Suppressor macrophage treated with lipopolysaccharide for 4 hours (primary cell): ENCODE measurements at places on chromosomes 5 and 9.

- DNase-seq: no peak
Observed at GRCh38 chr9:4704129-4704528, 24.8 kb downstream of the CDC37L1 start.

- no peak for DNase-seq
Observed at GRCh38 chr5:50657044-50657443, 9.4 kb upstream of the PARP8 start.

- DNase-seq: no peak
Observed at GRCh38 chr5:133198511-133198910, 146.7 kb downstream of the HSPA4 start.

GRCh38 chr5:64895748-64896147, 127.0 kb downstream of the CWC27 start:
- no peak for DNase-seq

GRCh38 chr9:96719921-96720320, 58.0 kb downstream of the ZNF510 start:
- no peak for DNase-seq

GRCh38 chr5:152456815-152457443, 51.9 kb upstream of the NMUR2 start:
- no peak for DNase-seq

DNA sequence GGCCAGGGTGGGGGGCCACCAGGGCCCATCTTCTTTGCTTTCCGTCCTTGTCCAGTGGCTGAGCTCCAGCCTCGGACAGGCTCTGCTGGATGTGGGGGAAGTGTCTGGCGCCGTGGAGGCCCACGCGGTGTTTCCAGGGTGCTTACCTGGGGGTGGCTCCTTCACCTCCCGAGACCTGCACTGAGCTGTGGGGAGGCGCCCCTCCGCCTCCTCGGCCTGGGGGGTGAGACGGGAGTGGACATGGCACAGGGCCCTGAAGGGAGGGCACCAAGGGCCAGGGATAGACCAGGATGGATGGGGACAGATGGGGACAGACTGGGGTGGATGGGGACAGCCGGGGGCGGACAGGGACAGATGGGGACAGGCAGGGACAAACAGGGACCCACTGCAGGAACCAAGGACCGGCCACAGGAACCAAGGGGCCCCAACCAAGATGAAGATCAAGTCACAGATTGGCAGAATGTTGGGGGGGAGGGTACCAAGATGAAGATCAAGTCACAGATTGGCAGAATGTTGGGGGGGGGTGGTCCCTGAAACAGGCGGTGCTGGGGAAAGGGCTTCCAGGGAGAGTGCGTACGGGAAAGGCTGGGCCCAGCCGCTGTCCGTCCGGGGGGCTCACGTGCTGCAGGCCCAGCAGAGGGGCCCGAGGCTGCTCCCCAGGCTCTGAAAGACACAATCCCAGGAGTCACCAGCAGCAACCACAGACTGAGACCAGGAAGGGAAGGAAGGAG, 13.3 kb upstream of the QSOX2 start:
- DNase-seq: no peak

DNA sequence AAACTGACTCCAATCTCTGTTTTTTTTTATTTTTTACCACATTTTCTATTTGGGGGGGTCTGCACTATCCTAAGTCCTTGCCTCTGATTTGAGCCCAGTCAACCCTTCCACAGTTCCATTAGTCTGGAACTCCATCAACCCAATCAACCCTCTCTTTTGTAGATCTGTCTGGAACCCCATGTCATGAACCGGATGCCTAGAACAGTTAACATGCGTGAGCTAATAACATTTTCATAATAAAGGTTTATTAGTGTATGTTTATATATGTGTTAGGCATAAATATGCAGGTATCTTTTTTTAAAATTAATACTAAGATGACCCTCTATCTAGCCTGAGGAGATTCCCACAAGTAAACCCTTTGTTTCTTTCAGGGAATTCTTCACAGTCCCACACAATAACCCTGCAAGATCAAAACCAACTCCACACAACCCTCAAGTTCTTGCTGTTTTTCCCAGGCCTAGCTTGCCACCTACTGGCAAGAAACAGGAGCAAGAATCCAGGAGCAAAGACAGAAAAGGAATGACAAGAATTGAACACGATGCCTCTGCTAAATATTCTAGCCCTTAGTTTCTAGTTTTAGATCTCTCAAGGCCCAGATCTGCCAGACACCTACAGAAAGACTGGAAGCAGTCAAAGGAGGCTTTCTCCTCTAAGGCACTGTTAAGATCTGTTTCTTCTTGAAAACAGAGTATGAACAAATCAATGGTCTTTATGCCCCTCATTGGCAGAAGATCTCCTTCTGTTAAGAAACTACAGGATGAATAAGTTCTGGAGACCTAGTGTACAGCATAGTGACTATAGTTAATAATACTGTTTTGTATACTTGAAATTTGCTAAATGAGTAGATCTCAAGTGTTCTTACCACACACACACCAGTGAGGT, 100.4 kb downstream of the TRIM36 start:
- DNase-seq: peak; percentile 31

DNA sequence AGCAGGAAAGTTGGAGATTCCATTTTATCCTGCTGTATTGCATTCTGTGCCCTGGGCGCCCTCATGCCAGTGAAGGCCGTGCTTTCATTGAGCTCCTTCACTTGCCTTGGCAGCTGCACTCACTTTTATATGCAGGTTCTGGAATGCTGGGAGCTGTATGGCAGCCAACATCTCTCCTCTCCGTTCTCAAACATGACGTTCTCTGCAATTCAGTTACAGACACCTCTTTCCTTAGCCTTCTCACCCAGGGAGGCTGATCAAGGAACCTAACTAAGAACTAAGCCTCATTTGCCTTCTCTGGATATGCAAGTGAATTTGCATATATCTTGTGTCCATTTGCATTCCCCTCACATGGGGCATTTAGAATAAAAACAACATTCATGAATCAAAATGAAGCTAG, 29.4 kb upstream of the PURA start:
- no peak for DNase-seq

DNA sequence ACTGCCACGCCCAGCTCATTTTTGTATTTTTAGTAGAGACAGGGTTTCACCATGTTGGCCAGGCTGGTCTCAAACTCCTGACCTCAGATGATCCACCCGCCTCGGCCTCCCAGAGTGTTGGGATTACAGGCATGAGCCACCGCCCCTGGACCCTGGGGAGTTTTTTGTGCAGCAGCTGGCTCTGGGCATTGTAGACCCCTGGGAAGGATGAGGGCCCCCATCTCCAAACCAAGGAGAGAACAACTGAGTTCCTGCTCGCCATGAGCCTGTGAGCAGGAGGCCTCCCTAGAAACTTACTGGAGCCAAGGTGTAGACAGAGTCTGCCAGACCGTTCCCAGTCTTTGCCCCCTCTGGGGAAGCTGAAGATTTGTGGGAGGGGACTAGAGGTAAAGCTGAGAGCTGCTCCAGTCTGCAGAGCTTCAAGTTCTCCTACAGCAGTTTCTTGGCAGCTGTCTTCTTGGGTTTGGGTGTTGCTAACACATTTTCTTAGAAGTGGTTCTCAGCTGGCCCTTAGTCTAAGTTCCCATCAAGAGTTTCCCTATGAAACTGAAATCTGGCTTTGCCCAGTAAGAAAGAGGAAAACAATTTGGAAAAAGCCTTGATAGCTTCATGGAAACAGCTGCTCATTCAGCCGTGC, 12.4 kb downstream of the NUDT2 start:
- peak; percentile 37 for DNase-seq

DNA sequence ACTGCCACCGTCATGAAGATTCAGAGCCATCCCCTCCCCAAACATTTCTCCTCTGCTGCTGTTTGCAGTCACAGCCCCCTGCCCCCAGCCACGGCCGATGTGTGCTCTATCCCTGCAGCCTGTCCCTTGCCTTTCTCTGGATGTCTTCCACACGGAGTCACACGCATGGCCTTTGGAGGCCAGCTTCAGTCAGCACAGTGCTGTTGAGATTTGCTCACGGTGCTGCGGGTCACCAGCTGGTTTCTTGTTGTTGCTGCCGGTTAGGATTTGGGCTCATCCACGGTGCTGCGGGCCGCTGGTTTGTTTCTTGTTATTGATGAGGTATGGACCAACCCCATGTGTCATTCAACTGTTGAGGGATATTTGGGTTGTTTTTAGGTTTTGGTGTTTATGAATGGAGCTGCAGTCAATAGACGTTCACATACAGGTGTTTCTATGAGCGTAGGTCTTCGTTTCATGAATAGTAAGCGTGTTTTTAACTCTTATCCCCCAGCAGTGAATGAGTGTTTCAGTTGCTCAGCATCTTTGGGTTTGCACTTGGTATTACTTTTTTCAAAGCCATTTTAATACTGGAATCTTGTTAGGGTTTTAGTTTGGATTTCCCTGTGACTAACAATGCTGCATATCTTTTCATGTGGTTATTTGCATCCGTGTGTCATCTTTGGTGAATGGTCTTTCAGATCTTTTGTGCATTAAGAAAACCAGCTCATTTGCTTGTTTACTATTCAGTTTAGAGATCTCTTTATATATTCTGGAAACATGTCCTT, 57.6 kb downstream of the AHRR start:
- no peak for DNase-seq

DNA sequence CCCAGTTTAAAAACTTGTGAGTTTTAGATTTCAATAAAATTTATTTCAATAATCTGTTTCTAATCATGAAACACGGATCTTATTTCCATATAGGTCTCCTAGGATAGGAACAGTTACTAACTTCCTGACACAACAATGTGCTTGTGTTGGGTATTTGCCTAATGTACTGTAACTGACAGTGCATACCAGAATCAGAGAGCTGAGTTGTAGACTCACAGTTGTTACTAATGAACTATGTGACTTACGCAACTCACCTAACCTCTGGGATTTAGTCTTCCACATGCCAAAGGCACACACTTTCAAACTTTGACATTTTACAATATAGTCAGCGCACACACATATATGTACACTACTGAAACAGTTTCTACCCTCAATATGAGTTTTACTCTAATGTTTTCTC, 77.7 kb downstream of the HOMER1 start:
- no peak for DNase-seq

DNA sequence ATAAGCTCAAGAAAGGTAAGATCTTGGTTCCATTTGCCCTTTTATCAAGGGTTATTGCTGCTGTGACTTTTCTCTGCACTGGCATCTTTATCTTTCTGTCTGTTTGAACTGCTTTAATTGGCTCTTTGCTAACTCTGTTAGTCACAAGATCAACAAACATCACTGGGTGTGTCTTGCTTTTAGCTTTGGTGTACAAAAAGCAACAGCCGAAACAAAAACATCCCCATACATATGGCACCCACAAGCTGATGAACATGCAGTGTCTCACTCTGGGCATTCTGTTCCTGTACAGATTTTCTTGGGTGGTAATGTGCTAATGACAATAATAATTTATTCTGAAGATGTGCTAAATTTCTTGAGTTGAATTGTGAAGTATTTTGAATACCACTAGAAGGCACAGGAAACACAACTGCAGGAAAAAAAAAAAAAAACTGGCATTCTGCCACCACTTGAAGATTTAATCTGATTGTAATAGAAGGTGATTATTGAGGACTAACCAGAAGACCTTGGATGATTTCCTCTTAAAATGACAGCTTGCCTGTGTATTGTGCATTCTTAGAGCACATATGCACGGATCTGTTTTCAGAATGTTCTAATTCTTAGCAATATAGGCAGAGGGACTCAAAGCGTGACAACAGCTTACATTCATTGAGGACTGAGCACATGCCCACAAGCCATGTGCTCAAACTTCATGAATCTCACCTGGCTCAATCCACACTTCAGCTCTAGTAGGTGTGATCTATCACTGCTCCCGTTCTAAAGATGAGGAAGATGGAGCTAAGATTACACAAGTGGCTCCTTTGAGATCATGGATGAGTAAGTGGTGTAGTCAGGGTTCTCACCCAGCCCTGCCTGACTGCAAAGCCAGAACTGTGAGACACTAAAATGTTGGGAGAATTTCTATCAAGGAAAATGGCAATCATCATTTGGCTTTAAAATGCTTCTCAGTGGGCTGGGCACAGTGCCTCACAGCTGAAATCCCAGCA, 96.4 kb downstream of the EBF1 start:
- DNase-seq: peak; percentile 22

- no peak for DNase-seq
Observed at GRCh38 chr5:34717426-34718327, 61.5 kb downstream of the RAI14 start.

GRCh38 chr9:8158574-8158973, 359.0 kb upstream of the DMAC1 start:
- no peak for DNase-seq

DNA sequence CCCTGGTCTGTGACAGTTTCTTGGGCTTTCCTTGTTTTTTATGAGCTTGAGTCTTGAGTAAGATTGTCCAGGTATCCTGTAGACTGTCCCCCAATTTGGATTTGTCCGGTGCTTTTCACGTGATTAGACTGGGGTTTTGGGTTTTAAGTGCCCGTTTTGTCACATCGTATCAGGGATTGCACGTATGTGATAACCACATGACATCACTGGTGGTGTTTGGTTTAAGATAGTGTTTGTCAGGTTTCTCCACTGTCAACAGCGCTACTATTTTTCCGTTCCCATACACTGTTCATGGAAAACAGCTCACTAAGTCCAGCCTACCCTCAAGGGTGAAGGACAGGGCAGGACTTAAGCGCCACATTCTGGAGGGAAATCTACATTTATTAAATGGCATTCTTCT, 39.7 kb downstream of the LMNB1 start:
- no peak for DNase-seq

DNA sequence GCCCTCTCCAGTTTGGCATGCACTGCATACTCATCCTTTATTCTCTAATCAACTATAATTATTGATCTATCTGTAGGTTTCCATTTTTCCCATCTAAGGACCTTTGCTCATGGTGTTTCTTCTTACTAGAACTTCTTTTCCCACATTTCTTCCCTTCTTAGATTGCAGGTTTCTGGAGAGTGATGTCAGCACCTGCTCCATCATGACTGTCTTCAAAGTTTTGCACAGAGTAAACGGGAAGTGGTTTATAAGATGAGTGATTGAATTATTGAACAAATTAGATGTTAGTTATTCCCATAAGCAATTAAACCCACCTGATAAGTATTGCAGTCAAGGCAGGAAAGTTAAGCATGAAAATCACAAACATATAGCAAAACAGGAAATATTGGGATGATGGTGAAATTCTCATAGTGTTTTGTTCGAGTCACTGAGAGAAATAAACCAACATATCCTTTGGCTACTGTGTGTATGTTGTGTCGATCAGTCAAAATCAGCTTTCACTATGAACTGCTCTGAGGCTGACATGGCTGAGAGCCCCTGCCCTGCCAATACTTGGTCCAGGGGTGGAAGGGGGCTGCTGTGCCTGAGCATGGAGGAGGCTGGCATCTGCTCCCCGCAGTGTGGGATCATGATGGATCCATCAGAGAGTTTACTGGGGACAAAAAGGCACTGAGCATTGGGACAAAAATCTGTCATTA, 45.5 kb upstream of the S1PR3 start:
- DNase-seq: no peak

DNA sequence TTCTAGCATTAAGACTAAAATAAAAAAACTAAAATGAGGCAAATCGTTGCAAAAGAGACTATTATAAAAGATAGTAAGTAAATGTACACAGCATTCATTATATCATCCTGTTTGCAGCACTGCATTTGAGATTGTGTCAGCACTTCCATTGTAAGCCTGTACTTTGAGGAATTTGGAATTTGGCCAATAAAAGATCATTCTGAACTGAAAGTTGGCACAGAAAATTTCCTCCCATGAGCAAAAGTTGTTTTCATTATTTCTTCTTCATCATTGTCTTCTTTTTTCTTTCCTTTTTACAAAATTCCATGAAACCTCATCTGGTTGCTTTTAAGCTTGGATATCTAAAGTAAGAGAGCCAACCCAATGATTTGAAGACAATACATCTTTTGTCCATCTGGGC, 199.3 kb upstream of the ADAMTSL1 start:
- DNase-seq: no peak

- DNase-seq: peak; percentile 64
Observed at GRCh38 chr5:32233696-32234447, 59.8 kb upstream of the GOLPH3 start.
